ENCODE measurements at places on chromosomes 12 and 14. TPM values are rescaled to one million over a fixed set of nuclear protein-coding genes. Genes with fewer than 3 reads are reported as not detected.

GRCh38 chr14:100856056-100856950, 30.4 kb downstream of the MEG3 start:
- DNase-seq, result no peak

KCNMB4 gene
- total RNA-seq, result 0.31 TPM

DNA sequence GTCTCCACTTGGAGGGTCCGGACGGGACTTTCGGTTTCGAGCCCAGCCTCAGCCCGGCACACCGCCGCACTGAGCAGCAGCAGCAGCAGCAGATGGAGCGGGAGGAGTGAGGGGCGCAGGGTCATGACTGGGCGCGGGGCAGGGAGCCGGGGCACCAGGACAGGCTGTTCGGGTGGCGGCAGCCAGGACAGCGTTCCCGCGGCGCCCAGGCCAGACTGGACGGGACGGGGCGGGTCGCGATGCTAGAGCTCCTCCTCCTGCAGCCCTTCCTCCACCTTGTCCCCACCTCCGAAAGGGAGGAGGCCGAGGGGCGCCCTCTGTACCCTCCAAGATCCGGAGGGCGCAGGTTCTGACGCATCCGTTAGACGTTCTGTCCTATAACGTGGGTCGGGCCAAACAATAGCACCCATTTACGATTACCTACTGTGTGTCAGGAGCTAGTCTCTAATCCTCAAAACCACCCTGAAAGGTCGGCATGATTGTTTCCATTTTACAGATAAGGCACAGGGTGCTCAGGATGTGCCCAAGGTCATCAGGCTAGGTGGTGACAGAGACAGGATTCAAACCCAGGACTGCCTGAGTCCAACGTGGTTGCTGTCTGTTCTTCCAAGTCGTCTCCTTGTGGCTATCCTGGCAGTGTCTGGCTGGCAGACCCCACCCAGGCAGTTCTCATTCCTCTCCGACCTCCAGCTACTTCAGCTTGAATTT, at the start of gene FKBP11:
FKBP11 (minus strand) TSS at position 189 of the 708 bp plus-strand sequence; CDS start at position 125, 64 bp downstream.
- DNase-seq, result peak; percentile 87

DNA sequence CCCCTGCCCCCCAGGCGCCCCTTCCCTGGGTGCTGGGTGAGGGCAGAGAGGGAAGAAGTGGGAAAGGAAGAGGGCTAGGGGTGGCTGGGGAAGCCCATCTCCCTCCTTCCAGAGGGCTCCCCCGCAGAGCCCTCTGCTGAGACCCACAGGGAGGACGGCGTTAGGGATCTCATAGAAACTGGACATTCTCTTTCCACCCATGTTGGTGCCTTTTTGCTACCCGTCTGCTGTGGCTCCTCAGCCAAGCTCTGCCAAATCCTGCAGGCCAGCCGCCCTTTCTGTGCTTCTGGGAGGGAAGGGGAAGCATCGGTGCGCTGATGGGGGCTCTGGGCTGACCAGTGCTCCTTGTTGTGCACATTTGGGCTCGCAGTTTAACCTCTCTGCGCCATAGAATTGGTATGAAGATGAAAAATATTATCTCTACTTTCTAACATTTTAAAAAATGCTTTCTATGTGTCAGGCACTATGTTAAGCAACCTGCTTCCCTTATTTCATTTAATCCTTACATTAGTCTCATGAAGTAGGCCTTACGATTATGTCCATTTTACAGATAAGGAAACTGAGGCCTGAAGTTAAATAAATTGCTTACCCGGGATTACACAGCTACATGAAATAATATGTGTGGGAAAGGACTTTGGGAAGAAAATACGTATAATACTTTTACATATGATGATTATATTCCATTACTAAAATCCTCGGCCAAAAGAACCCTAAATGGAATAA, 981 bp downstream of the SLC48A1 start:
- no peak for DNase-seq

- no peak for DNase-seq
Observed at GRCh38 chr12:66901138-66901932, 222.5 kb upstream of the GRIP1 start.

GRCh38 chr14:71619472-71619871, 312.8 kb upstream of the RGS6 start:
- no peak for DNase-seq

DNA sequence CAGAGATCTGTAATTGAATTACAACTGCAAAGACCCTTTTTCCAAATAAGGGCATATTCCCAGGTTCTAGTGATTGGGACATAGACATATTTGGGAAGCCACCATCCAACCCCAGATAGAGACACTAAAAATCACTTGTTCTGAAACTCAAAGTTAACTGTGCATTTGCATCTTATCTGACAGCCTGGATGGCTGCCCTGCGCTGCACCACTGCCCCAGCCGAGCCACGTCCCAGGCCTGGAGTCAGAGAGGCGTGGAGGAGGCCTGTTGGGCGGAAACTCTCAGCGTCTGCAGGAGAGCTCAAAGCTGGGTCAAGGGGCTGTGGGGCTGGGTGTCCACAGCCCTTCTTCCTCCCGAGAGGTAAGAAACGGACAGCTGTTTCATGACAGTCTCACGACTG, 124.4 kb downstream of the RIMBP2 start:
- no peak for DNase-seq

- DNase-seq, result no peak
Observed at GRCh38 chr14:33714527-33715226, 236.2 kb downstream of the EGLN3 start.

GRCh38 chr12:14010989-14011388, 29.6 kb upstream of the GRIN2B start:
- no peak for DNase-seq

DNA sequence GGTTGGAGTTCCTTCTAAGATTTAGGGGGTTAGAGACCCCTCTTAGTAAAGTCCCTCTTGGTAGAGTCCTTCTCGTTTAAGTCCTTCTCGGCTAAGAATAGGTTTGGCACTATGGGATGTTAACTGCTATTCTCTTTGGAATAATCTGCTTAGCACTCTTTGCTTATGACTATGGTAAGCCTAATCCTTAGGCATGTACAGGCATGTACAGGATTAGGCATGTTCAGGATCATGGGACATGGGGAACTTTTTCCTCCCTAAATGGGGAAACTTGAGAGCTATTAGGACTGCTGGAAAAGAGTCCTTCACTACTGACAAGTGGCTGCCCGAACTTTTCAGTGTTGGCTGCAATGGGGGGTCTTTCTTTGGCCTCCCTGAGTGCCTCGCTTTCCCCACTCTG, 193.3 kb downstream of the TMEM117 start:
- no peak for DNase-seq

- DNase-seq, result no peak
Observed at GRCh38 chr12:109247831-109248654, 61.0 kb downstream of the FOXN4 start.

DNA sequence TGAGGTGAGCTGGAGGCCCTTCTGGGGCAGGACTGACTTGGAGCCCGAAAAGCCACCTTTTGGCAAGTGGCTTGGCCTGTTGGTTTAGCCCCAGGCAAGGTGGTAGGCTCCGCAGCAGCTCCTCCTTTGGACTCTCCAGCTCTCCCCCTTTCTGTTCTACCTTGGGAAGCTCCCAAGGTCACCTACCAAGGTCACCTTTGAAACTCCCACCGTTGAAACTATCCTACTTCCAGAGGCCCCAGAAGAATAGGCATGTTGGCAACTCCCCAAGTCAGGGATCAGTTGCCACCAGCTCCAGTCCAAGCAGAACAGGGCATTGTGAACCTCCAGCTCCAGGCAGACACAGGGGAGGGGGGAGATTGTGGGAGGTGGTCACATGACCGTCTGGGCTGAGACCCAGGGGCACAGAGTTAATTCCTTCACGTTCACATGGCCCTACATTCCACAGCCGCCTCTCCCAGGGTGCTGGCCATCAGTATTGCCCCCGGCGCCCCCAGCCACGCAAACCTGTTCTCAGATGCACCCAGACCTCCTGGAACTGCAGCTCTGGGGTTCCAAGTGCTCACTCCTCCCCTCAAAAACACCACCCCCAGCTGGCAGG, 14.4 kb downstream of the IRF2BPL start:
- DNase-seq, result no peak

DNA sequence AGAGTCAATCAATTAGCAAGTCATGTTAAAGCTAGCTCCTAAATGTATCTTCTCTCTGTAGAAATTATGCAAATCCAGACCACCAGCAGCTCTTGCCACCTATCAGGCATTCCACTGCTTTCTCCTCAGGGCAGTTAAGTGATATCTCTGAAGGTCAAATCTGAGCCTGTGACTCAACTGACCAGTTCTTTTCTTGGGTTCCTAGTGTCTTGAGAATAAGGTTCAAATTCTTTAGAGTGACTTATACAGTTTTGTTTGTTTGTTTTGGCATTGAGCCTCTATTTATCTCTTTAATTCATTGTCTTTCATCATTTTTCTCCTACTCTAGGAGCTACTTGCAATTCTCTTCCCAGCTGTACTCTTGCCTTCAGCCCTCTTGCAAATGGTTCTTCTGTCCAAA, 2.5 kb upstream of the LRIG3 start:
- DNase-seq, result no peak

DNA sequence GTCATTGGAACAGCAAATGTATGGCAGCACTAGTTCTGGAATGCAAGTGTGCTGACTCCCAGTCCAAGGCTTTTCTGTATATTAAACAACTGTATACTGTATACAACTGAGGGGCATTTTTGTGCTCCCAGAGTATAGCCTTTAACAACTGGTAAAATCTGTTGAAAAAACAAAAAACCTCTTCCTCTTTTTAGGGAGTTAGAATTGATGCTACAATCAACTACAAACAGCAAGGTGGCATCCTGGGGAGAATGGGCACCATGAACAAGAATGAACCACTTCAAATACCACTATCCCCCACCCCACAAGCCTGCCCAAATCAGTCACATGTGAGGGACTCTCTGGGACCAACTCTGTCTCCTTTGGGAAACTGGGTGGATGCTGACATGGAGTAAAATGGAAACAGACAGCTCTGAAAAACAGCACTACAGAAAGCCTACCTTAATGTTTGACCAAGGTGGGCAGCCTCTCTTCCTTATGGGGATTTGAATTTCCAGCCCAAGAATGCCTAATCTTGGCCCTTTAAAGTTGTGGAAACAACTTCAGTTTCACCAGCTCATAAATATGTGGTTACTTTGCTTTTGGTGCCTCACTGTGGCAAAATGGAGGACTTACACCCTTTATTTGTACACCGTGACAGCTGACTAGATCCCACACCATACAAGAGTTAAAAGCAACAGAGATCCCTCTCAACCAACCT, 7.5 kb downstream of the VTI1B start:
- DNase-seq, result no peak

RNF212B gene
- not detected for total RNA-seq

FAM90A1 gene
- not detected for total RNA-seq

- no peak for DNase-seq
Observed at GRCh38 chr12:15001733-15002382, 29.0 kb downstream of the PDE6H start.

PPP1R13B gene
- total RNA-seq, result 14.4 TPM

DNA sequence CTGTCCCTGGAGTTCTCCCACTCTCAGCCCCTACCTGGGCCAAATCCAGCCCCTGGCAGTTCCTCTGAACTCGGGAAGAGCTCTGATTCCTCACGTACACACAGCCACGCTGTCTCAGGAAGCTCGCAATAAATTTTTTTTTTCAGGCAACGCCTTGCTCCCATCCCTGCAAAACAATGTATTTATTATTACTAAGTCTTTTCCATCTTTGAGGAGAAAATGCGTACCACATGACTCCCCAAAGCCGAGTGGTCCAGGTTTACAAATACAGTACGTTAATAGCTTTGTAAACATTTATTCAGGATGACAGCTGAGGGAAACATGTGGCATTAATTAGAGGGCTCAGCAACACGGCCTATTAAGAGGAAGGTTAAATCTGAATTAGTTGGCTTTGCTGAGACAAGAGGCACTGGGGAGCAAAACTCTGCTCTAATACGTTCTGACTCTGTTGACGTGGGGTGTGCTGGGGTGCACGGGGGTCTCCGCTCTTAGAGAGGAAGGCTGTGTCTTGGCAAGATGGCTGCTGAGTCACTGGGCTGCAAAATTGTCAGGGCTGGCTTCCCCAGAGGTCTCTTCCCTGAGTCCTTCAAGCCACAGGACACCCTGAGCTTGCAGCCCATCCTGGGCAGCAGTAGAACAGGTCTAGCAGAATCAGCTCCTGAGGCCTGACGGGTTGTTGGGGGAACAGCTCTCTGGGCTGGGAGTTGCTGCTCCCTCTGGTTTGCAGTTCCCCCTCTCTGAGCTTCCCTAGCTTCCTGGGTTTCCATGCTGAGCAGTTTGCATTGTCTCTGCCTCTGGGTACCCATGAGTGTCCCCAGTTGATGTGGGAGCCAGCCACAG, 185.2 kb upstream of the TBX3 start:
- no peak for DNase-seq

- no peak for DNase-seq
Observed at GRCh38 chr12:112555621-112556233, 137.0 kb downstream of the PTPN11 start.

GRCh38 chr12:31629756-31630732, 29.4 kb upstream of the ETFBKMT start:
- no peak for DNase-seq

BATF gene
- 172 TPM for total RNA-seq

SLC7A8 gene
- total RNA-seq, result 2.5 TPM

IFI27L1 gene
- 18.4 TPM for total RNA-seq

PDE6H gene
- total RNA-seq, result not detected

CSRNP2 gene
- total RNA-seq, result 20.5 TPM

GRCh38 chr14:25929881-25930615, 667.8 kb downstream of the NOVA1 start:
- DNase-seq, result no peak

GRCh38 chr14:50733494-50733893, 65.4 kb upstream of the SAV1 start:
- DNase-seq, result no peak

- no peak for DNase-seq
Observed at GRCh38 chr12:115457798-115458197, 773.8 kb upstream of the TBX3 start.

DNA sequence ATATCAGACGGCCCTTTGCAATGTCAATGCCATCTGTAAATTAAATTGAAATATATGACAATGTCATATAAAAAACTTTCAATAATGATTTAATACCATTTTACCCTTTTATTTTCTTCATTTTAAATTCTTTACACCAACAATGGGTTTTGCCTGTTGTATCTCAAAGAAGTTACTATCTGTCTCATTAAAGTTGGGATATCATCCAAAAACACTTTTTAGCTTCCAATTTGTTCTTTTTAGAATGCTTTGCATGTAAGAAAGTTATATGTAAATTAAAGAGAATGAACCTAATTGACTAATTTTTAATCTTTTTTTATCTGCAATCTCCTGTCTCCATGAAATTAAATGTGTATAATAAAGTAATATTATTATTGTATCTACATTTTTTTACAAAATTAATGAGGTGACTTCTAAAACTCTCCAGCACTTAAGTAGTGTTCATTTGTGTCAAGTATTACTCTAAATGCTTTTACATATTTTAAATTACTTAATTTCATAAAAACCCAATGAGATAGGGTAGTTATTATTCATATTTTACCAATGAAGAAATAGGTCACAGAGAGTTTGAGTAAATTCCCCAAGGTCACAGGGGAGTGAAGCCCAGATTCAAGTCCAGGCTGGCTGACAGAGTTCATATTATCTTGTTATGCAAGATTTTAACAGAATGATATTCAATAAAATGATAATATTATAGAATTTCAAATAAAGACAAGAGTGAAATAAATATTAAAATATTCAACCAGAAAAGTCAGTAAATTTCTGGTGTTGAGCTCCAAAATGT, 673.0 kb upstream of the FLRT2 start:
- no peak for DNase-seq

PLEKHG3 gene
- total RNA-seq, result 4.9 TPM
